ENCODE measurements at places on chromosomes 4 and X.

GRCh38 chrX:15136795-15137194 is 133.1 kb downstream of the ASB9 start:
- no peak for DNase-seq
- H3K36me3 ChIP-seq: no peaks in the 10 kb centered on the region
- no peaks in the 10 kb centered on the region for H3K27me3 ChIP-seq
- H3K27ac ChIP-seq: no peak overlapping the region

GRCh38 chrX:20693078-20693477 is 426.4 kb upstream of the RPS6KA3 start:
- no peak overlapping the region for H3K27ac ChIP-seq
- no peak overlapping the region for H3K4me3 ChIP-seq
- H3K27me3 ChIP-seq: no peaks in the 10 kb centered on the region
- DNase-seq: no peak
- H3K4me1 ChIP-seq: no peaks in the 10 kb centered on the region
- H3K36me3 ChIP-seq: no peaks in the 10 kb centered on the region

DNA sequence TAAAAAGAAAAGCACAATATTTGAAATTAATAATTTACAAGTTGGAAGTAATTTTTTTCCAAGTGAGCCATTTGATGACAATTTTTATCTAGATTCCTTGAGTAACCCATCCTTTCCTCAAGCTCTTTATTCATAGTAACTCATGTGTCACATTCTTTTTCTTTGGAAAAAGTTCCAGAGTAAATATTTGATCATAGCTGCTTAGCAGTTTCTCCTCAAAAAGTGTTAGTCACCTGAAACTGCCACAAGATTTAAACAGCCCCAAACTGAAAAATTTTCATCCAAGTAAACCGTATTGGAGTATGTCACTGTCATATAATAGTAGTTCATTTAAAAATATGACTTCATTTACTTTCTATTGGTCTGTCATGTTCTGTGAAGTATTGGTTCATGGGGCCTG is 94.6 kb upstream of the CASK start:
- no peaks in the 10 kb centered on the region for H3K27me3 ChIP-seq
- no peak overlapping the region for H3K4me3 ChIP-seq
- H3K4me1 ChIP-seq: no peaks in the 10 kb centered on the region
- H3K27ac ChIP-seq: no peak overlapping the region

GRCh38 chrX:1466232-1466661 is 13.5 kb upstream of the ASMTL start:
- no peak overlapping the region for H3K27ac ChIP-seq
- no peaks in the 10 kb centered on the region for H3K4me1 ChIP-seq
- H3K4me3 ChIP-seq: no peak overlapping the region
- no peaks in the 10 kb centered on the region for H3K36me3 ChIP-seq
- H3K27me3 ChIP-seq: no peaks in the 10 kb centered on the region

DNA sequence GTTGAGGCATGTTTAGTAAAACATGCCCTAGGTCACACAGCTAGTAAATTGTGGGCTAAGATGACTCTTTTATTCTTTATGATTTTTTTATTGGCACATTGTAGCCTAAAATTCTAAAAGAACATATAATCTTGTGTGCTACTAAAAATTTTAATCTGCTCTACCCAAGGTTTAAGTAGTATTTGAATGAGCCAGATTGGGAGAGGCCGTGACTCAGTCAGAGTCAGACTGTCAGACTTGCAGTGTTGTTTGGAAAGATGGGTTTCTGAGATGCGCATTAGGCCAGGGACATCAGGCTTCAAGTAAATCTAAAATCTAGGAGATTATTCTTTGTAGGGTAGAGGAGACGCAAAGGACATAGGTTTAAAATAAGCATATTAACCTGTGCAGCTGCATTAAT is 30.7 kb upstream of the TMPRSS11E start:
- no peaks in the 10 kb centered on the region for H3K27me3 ChIP-seq
- H3K4me1 ChIP-seq: no peaks in the 10 kb centered on the region
- no peak overlapping the region for H3K4me3 ChIP-seq

- H3K27me3 ChIP-seq: no peaks in the 10 kb centered on the region
- no peak for DNase-seq
- no peaks in the 10 kb centered on the region for H3K36me3 ChIP-seq
- no peaks in the 10 kb centered on the region for H3K4me1 ChIP-seq
- H3K4me3 ChIP-seq: no peak overlapping the region
These were observed 748 bp downstream of the CFP start for GRCh38 chrX:47628982-47629381.

DNA sequence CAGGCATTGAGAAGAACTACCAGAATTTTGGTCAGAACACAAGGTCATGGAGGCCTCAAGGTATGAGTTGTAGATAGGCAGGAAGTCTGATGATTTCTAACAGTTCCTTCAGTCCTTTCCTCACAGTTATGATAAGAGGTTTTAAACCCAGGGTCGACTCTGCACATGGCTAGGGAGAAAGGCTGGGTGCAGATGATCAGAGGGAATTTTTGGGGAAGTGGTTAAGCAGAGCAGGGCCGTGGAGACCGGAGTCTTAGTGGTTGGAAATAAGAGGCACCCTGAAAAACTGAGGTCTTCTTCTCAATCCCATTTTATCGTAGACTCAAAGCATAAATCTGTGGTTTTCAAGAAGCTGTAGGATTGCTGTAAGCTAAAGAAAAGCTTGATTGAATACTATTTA is 118.5 kb upstream of the ANK2 start:
- H3K27me3 ChIP-seq: no peaks in the 10 kb centered on the region
- H3K36me3 ChIP-seq: no peaks in the 10 kb centered on the region
- H3K27ac ChIP-seq: no peak overlapping the region
- no peaks in the 10 kb centered on the region for H3K4me1 ChIP-seq
- no peak overlapping the region for H3K4me3 ChIP-seq

DNA sequence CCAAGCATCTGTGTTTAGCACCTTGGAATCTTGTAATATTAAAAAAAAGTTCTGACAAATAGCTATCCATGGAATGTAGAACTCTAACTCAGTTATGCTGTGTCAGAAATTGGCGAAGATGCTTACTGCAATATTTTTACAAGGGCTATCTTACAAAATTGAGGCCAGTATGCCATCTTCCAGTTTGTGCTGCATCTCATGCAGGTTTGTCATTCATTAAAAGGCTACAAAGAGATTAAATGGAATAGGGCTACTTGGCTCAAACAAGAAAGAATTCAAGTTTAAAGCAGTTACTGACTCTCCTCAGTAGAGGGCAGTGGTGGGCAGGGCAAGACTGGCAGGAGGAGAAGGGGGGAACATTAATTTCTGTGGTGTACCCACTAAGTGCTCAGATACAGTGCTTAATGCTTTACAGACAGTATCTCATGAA is 66.5 kb downstream of the SHROOM4 start:
- H3K36me3 ChIP-seq: no peaks in the 10 kb centered on the region
- no peak for DNase-seq
- H3K4me1 ChIP-seq: no peaks in the 10 kb centered on the region
- no peak overlapping the region for H3K27ac ChIP-seq

GRCh38 chr4:145551660-145552059 is 67.5 kb upstream of the MMAA start:
- H3K4me1 ChIP-seq: no peaks in the 10 kb centered on the region
- no peak for DNase-seq
- no peak overlapping the region for H3K4me3 ChIP-seq
- H3K27ac ChIP-seq: no peak overlapping the region
- peaks cover 9% of the 10 kb centered on the region for H3K36me3 ChIP-seq
- H3K27me3 ChIP-seq: no peaks in the 10 kb centered on the region

Data from thoracic aorta (tissue), 2 donors.